ENCODE measurements at places on chromosomes 7 and 10.
A peak's percentile ranks its signal among the peaks of the same experiment; 100 is the strongest.

- peak; percentile 70 for DNase-seq
Observed at GRCh38 chr7:26398756-26399509, 107.3 kb downstream of the SNX10 start.

GRCh38 chr10:34628174-34628796 lies 186.8 kb downstream of the PARD3 start:
- no peak for DNase-seq

DNA sequence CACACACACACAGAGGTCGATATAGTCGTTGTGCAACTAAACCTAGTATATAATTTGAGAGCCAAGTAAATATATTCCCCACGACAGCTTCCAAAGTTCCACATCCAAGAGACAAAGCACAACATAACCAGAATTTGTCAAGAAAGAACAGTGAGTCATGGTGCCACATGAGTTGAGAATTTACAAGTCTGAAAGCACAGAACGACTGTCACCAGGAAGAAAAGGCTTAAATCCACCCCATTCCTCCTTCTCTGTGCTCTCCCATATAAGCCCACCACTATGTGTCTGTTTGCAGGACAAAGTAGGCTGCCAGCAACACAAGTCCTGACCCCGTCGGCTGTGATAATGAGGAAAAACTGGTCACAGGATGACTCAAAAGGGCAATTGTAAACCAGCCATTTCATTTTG lies 32.8 kb downstream of the GSAP start:
- no peak for DNase-seq

GRCh38 chr10:75110006-75110632 lies 1.3 kb upstream of the SAMD8 start:
- no peak for DNase-seq

- DNase-seq = no peak
Observed at GRCh38 chr7:136687693-136688322, 180.6 kb upstream of the CHRM2 start.

Data from GM12891 (cell line).